ENCODE measurements at places on chromosomes 3 and 15.

- DNase-seq: no peak
These were observed 164.9 kb downstream of the THSD4 start for GRCh38 chr15:71280206-71280605.

DNA sequence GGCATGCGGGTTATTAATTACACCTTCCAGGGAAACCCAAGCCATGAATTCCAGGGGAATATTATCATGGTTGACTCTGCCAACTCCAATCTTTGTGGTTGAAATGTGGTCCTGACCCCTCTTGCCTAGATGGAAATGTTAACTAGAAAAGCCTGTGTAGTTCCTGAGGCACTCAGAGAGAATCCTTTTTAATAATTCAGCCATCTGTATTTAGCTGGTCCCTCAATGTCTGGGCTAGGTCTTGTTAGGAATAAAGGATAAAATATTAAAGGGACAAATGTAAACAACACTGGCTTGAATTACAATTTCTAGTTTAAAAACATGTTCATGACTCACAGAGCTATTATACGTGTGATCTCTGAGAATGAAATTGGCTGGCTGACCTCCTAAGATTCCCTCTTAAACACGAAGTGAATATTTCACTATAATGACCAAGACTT lies 435.2 kb upstream of the SUCLG2 start:
- DNase-seq: no peak

GRCh38 chr15:43776718-43777266 lies at the start of gene ELL3:
ELL3 (minus strand) TSS chr15:43776966; CDS start chr15:43776901, 65 bp downstream.
- DNase-seq: peak; percentile 79

- DNase-seq: no peak
These were observed 3.6 kb upstream of the PTPN23 start for GRCh38 chr3:47377186-47377585.

- no peak for DNase-seq
These were observed 80.1 kb downstream of the SPRED1 start for GRCh38 chr15:38332711-38333110.

DNA sequence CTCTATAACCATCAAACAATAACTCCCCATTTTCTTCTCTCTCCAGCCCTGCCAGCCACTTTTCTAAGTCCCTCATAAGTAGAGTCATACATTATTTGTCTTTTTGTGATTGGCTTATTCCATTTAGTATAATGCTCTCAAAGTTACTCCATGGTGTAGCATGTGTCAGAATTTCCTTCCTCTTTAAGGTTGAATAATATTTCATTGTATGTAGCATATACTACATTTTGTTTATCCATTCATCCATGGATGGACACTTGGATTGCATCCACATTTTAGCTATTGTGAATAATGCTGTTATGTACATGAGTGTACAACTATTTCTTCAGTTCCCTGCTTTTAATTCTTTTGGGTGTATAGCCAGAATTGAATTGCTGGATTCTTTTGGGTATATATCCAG lies 138.4 kb downstream of the ATG7 start:
- DNase-seq: no peak

DNA sequence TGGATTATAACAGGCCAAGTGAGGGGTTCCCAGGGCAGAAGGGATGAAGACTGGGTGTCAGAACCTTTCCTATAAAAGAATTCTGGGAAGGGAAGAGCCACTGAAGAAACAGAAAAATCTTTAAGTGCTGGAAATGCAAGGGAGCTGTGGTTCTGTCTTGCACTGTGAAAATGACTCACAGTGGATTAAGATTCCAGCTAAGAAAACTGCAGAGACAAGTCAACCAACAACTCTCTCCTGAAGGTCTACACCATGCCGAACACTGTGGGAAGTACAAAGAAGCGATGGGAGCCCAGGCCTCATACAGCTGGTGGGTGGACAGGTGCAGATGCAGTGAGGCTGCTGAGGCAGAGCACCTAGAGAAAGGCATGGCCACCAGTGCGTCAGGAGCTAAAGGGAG lies 27.7 kb downstream of the ZDHHC3 start:
- DNase-seq: no peak

DNA sequence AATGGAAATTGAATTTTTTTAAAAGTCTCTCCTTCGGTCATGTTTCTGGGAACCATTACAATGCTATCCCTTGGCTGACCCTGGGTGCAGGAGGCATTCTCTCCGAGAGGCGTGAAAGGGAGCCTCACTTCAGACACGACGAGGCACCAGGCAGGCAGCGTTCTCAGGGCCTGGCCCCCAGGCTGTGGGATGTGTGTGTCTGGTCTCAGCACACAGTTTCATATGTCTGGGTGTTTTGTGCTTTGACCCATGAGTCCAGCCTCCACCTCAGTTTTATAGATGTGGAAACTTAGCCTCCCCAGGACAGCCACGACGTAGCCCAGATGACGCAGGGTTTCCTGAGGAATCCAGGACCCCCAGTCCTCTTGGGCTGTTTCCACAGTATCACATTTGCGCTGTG lies 34.0 kb downstream of the FGD5 start:
- DNase-seq: no peak
